ENCODE measurements at places on chromosomes 11 and 22.

- no peak for DNase-seq
These were observed 29.1 kb upstream of the PAK1 start for GRCh38 chr11:77503006-77503405.

GRCh38 chr11:90639461-90639993 is 416.7 kb upstream of the CHORDC1 start:
- no peak for DNase-seq

DNA sequence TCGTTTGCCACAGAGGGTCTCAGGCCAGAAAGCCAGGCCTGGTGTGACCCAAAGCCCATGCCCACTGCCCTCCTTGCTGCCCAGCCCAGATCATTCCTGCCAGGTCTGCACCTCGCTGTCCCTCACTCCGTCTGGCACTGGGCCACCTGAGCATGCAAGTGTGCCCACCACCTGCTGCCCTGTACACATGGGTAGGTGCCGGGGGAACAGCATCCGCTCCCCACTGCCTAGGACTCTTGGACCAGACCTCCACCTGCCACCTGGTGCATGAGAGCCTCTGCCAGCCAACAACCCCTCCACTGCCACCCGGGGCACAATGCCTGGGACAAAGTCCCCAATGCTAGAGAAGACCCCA is 12.5 kb downstream of the MGAT3 start:
- no peak for DNase-seq

GRCh38 chr22:40271440-40271839 is 74.9 kb upstream of the ADSL start:
- no peak for DNase-seq
